ENCODE measurements at places on chromosomes 11 and 22. TPM values are rescaled to one million over a fixed set of nuclear protein-coding genes. Genes with fewer than 3 reads are reported as not detected.

DNA sequence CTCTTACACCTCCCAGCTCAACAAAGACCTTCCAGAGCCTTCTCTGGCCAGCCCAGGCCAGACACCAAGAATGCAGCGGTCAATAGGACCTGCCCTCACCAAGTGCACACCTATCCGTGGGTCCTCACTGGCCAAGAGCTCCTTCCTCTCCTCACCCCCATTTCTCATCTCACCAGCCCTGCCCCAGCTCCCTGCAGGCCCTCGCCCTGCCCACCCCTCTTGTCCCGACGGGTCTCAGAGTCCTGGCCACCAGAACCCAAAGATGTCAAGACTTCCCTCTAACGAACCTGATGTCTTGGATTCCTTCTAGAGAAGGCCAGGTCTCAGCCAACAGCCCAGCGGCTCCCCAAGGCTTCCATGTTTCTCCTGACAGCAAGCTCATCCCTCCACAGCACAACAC lies 43.6 kb downstream of the IGF2 start:
- DNase-seq, result no peak

- no peak for DNase-seq
Measured at GRCh38 chr11:91795139-91795887, 429.3 kb upstream of the FAT3 start.

- no peak for DNase-seq
Measured at GRCh38 chr11:108914211-108914610, 249.3 kb downstream of the DDX10 start.

- no peak for DNase-seq
Measured at GRCh38 chr11:62792202-62792575, 383 bp upstream of the TMEM223 start.

- no peak for DNase-seq
Measured at GRCh38 chr11:45449036-45449601, 163.0 kb upstream of the SYT13 start.

The PRG3 gene
- not detected for total RNA-seq

The NLRP10 gene
- total RNA-seq, result 0.36 TPM

DNA sequence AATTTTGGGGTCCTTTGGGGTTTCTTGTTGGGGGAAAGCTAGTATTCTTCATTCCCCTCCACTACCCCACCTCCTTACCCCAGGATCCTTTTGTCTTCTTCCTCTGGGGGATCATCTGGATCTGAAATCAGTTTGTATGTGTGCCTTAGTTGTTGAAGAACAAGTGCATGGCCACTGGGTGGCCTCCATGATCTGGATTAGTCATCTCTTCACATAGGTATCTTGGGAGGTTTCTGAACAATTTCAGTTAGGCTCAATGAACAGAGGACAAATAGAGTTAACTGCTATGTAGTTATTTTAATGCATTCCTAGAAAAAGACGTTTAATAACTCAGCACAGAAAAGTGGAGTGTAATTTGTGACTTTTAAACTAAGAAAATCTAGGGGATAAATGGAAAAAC lies 7.1 kb upstream of the VWA5A start:
- no peak for DNase-seq

- no peak for DNase-seq
Measured at GRCh38 chr11:66333896-66334604, 2.2 kb downstream of the RIN1 start.

The DDIAS gene
- total RNA-seq, result 10.3 TPM

DNA sequence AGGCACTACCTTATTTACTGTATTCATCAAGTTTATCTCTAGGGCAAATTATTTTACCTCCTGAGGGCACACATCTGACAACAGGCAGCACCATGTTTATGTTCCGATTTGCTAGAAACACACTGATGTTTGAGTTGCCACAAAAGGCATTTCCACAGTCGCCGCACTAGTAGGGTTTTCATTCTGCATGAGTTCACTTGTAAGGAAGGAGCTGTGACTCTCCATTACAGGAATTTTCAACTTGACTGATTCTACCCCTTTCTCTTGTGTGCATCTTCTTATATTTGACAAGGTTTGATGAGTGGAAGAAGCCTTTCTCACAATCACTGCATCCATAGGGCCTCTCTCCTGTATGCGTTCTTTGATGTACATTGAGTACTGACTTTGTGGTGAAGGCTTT lies 455.9 kb upstream of the CNTN5 start:
- DNase-seq, result no peak

- DNase-seq, result no peak
Measured at GRCh38 chr11:95595541-95595940, 194.0 kb downstream of the FAM76B start.

The GRM5 gene
- total RNA-seq, result not detected

The MLC1 gene
- not detected for total RNA-seq

The SHISA8 gene
- total RNA-seq, result not detected

GRCh38 chr22:32801537-32802236 lies at the start of gene TIMP3:
Gene TIMP3, plus strand, starts transcription at chr22:32801705. Its CDS starts 297 bp downstream, at chr22:32802002.
- DNase-seq, result peak; percentile 83

- DNase-seq, result no peak
Measured at GRCh38 chr22:50403701-50404101, 60.6 kb downstream of the PPP6R2 start.

The RFPL1 gene
- total RNA-seq, result not detected

The AAMDC gene
- total RNA-seq, result 21.1 TPM

DNA sequence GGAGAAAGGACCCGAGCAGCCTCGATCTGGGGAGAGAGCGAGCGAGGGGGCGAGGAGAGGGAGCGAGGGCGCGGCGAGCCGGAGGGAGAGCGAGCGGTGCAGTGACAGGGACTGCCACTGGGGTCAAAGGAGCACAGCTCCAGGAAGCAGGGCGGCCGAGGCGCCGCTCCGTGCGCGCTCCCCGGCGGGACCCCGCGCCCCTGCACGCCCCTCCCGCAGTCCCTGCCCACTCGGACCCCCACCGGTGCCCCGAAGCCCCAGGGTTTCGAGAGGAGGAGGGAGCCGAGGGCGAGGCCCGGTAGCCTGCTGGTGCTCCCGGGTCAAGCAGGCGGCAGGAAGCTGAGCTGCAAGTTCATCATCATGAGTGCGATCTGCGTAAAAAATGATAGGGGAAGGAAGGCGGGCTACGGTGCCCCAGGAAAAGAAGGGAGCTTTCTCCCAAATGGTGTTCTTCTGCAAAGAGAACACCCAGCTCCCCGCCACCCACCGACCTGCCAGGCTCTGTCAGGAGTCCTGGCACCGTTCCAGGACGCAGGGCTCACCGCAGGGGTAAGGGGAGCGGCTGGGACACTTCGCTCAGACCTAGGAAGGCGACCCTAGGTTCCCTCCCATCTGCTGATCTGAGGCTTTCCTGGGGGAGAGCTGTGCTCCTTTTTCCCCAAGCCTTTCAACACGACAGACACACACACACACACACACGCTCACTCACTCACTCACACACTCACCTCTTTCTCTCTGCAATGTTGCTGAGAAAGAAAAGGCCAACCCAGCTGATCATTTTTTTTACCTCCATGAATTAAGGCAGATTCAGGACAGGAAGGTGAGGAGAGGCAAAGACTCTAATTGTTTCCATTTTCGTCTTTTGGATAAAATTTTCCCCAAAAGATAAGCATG lies at the start of gene MPPED2:
Gene MPPED2, minus strand, starts transcription at position 103 of the 894 bp plus-strand sequence. CDS start 5,980 bp downstream, outside the sequence.
- DNase-seq, result no peak

The NUDT22 gene
- total RNA-seq, result 21.5 TPM

- no peak for DNase-seq
Measured at GRCh38 chr11:94303966-94304958, at the start of gene IZUMO1R. Gene IZUMO1R, plus strand, starts transcription at chr11:94304580. Its CDS starts 1,057 bp downstream, at chr11:94305637.

- DNase-seq, result peak; percentile 30
Measured at GRCh38 chr22:38699784-38700183, 959 bp downstream of the JOSD1 start.

DNA sequence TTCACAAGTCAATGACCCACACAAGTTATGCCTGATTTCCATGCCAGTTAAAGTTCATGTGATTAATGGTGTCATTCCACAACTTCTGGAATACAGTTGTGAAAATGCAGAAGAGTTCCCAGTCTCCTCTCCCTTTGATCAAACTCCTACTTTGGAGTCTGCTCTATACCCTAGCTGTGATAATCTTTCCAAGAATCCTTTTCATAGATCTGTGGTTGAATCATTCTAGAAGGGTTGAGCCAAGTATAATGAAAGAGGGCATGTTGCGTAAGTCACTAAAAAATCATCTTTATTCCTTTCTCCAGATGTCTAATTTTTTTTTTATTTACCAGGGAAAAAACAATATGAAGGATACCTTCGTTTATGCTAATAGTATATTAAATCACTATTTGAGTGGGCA lies 89.7 kb upstream of the CARD18 start:
- DNase-seq, result no peak

DNA sequence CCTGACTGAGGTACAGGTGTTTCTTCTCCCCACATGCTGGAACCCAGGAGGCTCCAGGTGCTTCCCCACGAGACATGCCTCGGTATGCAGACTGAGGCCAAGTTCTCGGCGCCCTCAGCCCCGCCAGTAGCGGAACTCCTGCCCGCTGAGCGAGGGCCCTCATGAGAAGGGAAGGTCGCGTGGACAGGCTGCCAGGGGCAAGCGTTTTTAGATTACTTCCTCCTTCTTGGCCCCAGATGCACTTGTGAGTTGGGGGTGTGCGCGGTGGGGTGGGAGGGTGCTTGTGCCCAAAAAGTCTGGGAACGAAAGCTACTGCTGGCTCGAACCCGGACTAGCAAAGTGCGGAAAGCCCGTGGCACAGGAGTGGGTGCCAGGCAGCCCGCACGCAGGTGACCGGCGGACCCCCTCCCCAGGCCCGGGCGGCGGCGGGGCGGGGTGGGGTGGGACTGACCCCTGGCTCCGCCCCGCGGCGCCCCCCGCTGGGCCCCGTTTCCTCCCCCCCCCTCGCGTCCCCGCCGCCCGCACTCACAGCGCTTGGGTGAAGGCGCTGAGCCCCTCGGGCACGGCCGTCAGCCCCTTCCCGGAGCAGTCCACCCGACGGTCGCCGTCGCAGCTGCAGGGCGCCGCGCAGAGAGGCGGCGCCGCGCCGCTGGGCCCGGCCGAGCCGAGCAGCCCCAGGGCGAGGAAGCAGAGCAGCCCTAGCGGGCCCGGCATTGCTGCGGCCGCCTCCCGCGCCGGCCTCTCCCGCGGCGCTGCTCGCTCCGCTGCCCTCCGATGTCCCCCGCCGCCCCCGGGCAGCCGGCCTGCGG lies 797 bp downstream of the LGR4 start:
- peak; percentile 25 for DNase-seq

The TRAF6 gene
- 6.1 TPM for total RNA-seq

The NPAS4 gene
- total RNA-seq, result not detected

The PARVG gene
- total RNA-seq, result not detected

GRCh38 chr11:122804161-122804560 lies 34.1 kb upstream of the CRTAM start:
- DNase-seq, result no peak

DNA sequence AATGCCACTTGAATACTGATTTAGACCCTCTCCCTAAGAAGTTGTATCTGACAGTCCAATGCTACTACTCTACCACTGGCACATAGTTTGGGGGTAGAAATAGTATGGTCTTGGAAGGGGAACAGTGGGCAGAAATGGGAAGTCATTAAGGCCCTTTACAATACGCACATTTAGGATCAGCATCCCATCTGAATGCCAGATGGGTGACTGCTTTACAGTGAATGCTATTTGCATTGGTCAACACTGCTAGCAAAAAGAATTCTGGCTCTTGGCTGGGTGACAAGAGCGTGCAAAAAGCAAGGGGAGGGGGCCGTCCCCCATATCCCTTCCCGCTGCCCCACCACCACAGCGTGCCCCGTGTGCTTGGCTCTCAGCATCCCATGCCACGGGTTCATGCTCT lies 104.7 kb upstream of the BID start:
- no peak for DNase-seq

The NOX4 gene
- not detected for total RNA-seq

The OR52I2 gene
- not detected for total RNA-seq

The CCDC157 gene
- total RNA-seq, result 1.0 TPM

DNA sequence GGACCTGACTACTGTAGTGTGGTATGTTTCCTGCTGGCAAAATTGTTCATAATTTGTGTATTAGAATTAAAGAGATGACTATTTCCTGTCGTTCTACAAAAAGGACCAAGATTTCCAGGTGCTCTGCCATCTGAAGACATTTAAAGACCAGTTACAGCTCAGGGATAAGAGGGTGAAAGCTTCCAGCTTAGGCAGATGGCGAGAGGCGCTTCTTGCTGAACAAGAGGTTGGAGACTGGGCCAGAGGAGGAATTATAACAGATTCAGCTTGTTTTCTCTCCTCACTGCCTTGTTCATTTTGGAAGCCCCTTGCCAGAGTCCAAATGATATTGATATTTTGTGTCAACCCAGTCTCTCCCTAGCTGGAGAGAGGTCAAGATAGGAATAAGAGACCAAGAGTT lies 23.1 kb upstream of the NNMT start:
- DNase-seq, result no peak

DNA sequence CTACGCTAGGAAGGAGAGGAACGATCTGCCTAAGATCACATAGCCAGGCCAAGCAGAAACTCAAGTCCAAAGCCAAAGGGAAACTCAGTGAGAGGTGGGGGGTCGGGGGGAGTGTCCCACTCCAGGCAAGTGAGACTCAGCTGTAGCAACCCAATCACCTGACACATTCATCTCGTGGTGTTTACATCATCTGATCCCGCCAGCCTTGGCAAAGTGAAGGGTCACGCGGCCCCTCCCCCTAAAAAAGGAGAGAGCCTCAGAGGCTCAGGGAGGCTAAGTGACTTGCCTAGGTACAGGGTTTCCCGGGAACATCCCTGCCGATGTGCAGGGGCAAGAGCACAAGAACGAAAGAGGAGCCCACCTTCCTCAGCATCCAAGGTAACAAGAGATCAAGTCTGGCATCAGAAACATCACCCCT lies 21.5 kb downstream of the MYH9 start:
- DNase-seq, result no peak

The SAA4 gene
- not detected for total RNA-seq

GRCh38 chr22:35591714-35592417 lies 25.3 kb downstream of the MB start:
- no peak for DNase-seq

DNA sequence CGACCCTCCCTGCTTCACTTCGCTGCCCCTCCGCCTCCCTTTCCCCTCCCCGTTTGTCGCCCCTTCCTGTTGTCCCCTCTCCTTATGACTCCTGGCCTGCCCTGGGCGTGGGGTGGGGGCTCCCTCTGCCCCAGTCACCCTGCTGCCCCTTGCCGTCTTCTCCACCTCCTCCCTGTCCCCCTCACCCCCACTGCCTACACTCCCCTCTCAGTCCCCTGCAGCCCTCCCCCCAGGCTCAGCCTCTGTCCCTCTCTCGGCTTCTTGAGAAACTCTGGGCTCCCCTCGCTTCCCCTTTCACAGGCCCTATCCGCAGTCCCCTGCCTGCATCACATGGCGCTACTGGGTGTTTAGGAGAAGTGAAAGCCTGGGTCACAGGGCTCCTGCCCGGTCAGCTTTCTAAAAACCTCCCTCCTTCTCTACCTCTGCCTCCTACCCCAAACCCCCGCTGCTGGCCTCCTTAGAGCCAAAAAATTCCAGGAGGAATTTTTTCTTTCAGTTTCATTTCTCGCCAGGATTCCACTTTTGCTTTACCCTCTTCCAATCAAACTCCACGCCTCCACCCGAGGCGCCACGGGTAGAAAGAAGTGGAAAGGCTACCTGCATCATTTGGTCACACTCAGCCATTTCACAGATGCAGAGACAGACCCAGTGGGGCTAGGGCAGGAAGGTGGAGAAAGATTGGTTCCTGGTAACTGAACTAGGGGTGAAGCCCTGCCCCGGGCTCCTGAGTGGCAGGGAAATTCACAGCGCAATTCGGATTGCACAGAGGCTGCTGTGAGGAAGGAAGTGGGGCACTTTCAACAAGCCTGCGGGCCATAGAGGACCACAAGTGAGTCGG lies at the start of gene SLC15A3:
Gene SLC15A3, minus strand, starts transcription at position 273 of the 838 bp plus-strand sequence. CDS start 625 bp downstream, outside the sequence.
- DNase-seq, result no peak

The TRIM51 gene
- not detected for total RNA-seq

The TRIM66 gene
- total RNA-seq, result 1.4 TPM

The GGTLC2 gene
- total RNA-seq, result not detected

The SLC22A25 gene
- not detected for total RNA-seq

- DNase-seq, result no peak
Measured at GRCh38 chr22:23065495-23066122, 4.7 kb upstream of the GNAZ start.

Measured in MG63 (cell line).